ENCODE measurements at places on chromosomes 6 and 20.

- DNase-seq: no peak
Observed at GRCh38 chr20:61786230-61786629, 279.5 kb downstream of the TAF4 start.

- DNase-seq: no peak
Observed at GRCh38 chr20:46455729-46456128, 49.3 kb upstream of the ELMO2 start.

- DNase-seq: no peak
Observed at GRCh38 chr6:85405175-85405852, 44.6 kb upstream of the NT5E start.

DNA sequence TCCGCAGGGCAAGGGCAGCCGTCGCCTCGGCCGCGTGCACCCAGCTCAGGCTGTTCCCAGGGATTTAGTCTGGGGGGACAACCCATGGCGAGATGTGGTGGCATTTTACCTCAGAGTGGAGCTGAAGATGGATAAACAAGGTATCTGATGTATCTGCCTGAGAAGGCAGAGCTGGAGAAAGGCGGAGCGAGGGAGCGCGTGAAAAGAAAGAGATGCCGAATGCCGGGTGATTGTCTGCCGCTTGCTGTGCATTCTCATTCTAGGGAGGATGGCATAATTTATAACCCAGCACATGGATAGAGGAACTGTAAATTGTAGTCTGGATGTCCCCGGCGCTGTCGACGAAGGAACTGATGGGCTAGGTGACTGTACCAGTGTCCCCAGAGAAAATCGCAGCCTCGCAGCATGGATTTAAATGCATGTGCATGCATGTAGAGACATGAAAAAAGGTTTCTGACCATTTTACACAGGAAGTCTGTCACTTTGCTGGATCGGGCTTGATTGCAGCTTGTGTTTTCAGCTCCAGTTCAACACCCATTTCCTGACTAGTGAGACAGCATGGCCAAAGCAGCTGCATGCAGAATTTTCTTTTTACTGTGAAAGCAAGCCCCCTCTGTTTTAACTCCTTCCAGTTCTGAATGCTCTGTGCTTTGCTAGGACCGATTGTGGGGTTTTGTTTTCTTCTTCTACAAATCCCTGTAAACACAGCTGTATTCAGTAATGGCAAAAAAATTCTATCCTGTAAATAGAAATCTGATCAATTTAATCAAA is 149.7 kb downstream of the PRL start:
- DNase-seq: no peak

DNA sequence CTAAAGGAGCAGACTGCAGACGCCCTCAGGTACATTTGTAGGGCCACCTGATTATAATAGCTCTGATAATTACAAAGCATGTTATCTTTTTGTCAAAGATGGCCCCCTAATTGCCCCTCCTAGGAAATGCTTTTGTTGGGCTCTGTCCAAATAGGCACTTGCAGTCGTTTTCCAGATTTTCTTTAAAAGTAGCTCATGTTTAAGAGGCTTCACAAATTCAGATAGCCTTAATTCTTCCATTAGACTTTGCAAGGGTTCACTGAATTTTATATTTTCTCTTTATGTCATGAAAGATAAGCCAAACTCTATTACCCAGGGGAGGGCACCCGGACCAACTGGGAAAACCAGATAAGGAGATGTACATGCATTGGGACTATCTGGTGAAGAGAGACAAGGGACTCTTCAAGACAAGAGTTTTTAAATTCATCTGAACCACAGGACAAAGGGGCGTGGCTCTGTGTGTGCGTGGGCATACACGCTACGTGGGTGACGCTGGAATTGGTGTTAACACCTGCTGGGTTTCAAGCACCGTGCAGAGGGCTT is 95.6 kb downstream of the TOX2 start:
- no peak for DNase-seq

- no peak for DNase-seq
Observed at GRCh38 chr20:14717134-14717999, 380.0 kb upstream of the FLRT3 start.

Data from stimulated activated CD4-positive, alpha-beta T cell treated with anti-CD3 and anti-CD28 coated beads, Interleukin-4, amount 100 ng/mL, for 4 hours (primary cell).